ENCODE measurements at places on chromosomes 2 and 18. TPM values are rescaled to one million over a fixed set of nuclear protein-coding genes. Genes with fewer than 3 reads are reported as not detected.
A peak's percentile ranks its signal among the peaks of the same experiment; 100 is the strongest.

RRM2 gene
- 15.6 TPM for polyA plus RNA-seq

TTR gene
- polyA plus RNA-seq, result 0.15 TPM

ICOS gene
- polyA plus RNA-seq, result 1.2 TPM

SERPINB4 gene
- polyA plus RNA-seq, result not detected

UGT1A4 gene
- not detected for polyA plus RNA-seq

GRCh38 chr2:189163889-189164288, 15.7 kb downstream of the COL5A2 start:
- no peaks in the 10 kb centered on the region for H3K27me3 ChIP-seq
- H3K4me1 ChIP-seq, result no peaks in the 10 kb centered on the region
- H3K4me3 ChIP-seq, result no peak overlapping the region
- peak overlapping the region; percentile 11 for H3K27ac ChIP-seq
- no peak for DNase-seq
- H3K36me3 ChIP-seq, result no peaks in the 10 kb centered on the region

- peak; percentile 47 for DNase-seq
- H3K36me3 ChIP-seq, result no peaks in the 10 kb centered on the region
- H3K27ac ChIP-seq, result no peak overlapping the region
- no peak overlapping the region for H3K4me3 ChIP-seq
- H3K27me3 ChIP-seq, result no peaks in the 10 kb centered on the region
- peaks cover 26% of the 10 kb centered on the region for H3K4me1 ChIP-seq
These were observed 94.1 kb upstream of the OTOS start for GRCh38 chr2:240234503-240234951.

DNA sequence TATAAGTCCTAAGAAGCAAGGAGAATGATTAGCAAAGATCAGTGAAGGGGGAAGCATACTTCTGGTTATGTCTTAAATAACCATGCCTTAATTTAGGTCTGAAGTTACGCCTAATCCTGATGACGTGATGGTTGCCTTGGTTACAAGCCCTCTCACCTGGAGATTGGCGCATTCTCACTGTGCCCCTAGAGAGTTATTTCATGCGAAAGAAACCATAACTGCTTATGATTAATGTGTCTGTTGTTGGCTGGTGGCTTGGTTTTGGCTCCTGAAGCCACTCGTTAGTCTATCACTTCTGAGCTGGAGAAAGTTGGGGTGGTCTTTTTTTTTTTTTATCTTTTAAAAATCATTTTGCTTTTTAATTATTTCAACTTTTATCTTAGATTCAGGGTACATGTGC, 47.0 kb downstream of the TNFRSF11A start:
- no peak overlapping the region for H3K4me3 ChIP-seq
- no peaks in the 10 kb centered on the region for H3K36me3 ChIP-seq
- H3K27ac ChIP-seq, result no peak overlapping the region

GRCh38 chr18:63138436-63139340, 180.9 kb downstream of the BCL2 start:
- peak; percentile 84 for DNase-seq
- peak overlapping the region; percentile 80 for H3K27ac ChIP-seq

DNA sequence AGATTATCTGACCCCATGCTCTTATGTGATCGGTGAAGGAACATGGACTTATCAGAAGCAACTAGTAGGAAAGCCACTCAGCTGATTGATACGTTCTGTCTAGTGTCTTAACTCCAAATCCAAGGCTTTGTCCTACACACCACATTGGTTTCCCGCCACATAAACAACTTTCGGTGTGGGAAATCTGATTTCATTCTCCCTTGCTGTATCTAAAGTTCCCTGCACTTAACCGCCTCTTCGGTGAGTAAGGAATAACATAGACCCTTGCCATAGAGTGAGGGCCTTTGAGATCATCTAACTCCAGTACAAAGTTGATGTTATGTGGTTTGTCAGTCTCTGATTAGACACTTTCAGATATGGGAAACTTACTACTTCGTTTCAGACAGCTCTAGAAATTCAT, 538.2 kb upstream of the TNP1 start:
- H3K36me3 ChIP-seq, result no peaks in the 10 kb centered on the region
- DNase-seq, result no peak
- peak overlapping the region; percentile 10 for H3K27ac ChIP-seq
- H3K27me3 ChIP-seq, result no peaks in the 10 kb centered on the region
- H3K4me3 ChIP-seq, result no peak overlapping the region

- H3K27ac ChIP-seq, result no peak overlapping the region
- H3K36me3 ChIP-seq, result no peaks in the 10 kb centered on the region
- peak; percentile 45 for DNase-seq
- H3K27me3 ChIP-seq, result no peaks in the 10 kb centered on the region
These were observed 94.8 kb downstream of the PLB1 start for GRCh38 chr2:28590496-28591301.

DNA sequence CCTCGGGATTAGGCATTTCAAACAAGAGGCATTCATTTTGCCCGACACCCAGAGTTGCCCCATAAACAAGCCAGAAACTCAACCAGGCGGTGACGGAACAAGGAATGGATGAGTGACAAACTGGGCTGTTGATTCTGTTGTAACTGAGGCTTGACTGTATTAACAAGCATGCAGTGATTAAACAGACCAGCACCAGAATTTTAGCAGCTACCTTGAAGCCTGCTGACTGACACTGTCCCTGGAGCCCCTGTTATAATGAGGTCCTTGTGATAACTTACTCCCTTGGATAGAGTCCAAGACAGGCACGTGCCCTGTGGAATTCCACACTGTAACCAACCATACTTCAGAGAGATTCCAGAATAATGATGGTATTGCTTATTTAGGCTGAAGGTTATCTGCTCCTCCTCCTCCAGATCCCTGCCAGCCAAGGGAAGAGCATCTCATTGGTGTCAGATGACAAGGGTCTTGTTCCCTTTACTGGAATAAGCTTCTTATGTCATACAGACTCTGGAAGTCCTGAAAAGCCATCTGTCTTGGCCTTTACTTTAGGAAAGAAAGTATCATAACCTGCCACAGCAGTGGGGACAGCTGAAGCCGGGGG, 97.1 kb upstream of the RMDN2 start:
- H3K4me3 ChIP-seq, result no peak overlapping the region
- H3K4me1 ChIP-seq, result peaks cover 46% of the 10 kb centered on the region
- no peaks in the 10 kb centered on the region for H3K36me3 ChIP-seq
- H3K27me3 ChIP-seq, result no peaks in the 10 kb centered on the region
- no peak overlapping the region for H3K27ac ChIP-seq
- no peak for DNase-seq

DNA sequence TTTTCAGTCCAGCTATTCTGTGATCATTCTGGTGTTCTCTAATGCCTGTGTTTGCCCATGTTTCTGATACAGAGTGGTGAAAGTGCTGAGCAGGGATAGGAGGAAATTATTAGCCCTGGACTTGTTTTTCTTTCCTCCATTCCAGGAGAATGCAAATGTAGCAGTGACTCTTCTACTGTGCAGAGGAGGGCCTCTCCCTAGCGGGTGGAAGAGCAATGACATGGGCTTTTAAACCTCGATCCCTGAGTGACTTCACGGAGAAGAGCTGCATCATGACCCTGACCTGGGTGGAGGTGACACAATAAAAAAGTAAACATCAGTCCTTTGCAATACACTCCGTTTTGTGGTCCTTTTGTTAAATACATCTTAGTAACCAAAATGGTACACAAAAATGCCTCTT, 68.0 kb upstream of the NETO1 start:
- no peak overlapping the region for H3K27ac ChIP-seq
- no peaks in the 10 kb centered on the region for H3K27me3 ChIP-seq
- H3K4me1 ChIP-seq, result no peaks in the 10 kb centered on the region
- H3K36me3 ChIP-seq, result no peaks in the 10 kb centered on the region
- no peak for DNase-seq

DNA sequence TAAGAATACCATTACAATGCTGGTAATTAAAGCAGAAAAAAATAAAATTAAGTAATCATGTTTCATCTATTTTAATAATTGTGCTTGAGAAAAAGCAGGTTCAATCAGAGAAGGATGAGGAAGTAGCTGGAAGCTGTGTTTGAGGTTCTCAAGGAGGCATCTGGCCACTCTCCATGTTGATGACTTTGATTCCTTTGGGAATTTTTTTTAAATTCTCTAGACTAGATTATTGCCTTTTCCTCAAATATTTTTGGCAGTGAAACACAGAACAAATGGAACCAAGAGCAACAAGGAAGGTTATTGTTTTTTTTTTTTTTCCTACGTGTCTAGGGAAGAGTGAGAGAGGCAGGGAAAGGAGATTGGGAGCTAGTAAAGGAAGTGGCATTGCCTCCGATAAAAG, 99.9 kb upstream of the NRP2 start:
- H3K4me3 ChIP-seq, result no peak overlapping the region
- no peak overlapping the region for H3K27ac ChIP-seq
- no peaks in the 10 kb centered on the region for H3K36me3 ChIP-seq
- H3K27me3 ChIP-seq, result no peaks in the 10 kb centered on the region
- H3K4me1 ChIP-seq, result no peaks in the 10 kb centered on the region

DNA sequence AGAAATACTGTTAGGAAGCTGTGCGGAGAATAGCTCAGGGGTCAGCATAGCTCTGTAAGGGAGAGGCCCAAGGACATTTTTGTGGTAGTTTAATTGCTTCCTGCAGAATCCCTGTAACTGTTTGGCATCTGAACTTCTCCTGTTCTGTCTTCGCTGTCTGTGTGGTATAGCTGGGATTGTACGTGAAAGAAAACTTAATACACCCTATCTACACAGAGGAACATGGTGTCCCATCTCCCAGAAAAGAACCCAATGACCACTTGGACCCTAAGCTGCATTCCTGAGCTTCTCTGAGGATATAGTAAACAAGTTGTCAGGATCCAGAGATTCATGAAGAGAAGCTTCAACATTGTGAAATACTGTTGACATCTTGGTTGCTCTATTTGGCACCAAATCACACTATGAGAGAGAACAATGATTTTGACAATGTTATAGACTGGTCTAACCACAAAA, 81.3 kb downstream of the CDC42EP3 start:
- H3K4me3 ChIP-seq, result no peak overlapping the region
- no peaks in the 10 kb centered on the region for H3K36me3 ChIP-seq
- no peak for DNase-seq
- H3K27me3 ChIP-seq, result no peaks in the 10 kb centered on the region

GRCh38 chr2:17790536-17790935, 25.7 kb upstream of the MSGN1 start:
- no peak overlapping the region for H3K4me3 ChIP-seq
- H3K36me3 ChIP-seq, result no peaks in the 10 kb centered on the region
- DNase-seq, result no peak
- H3K27ac ChIP-seq, result no peak overlapping the region
- H3K4me1 ChIP-seq, result no peaks in the 10 kb centered on the region

- H3K36me3 ChIP-seq, result no peaks in the 10 kb centered on the region
- peaks cover 22% of the 10 kb centered on the region for H3K4me1 ChIP-seq
- DNase-seq, result no peak
- H3K27me3 ChIP-seq, result peaks cover 92% of the 10 kb centered on the region
These were observed 16.3 kb downstream of the SIX3 start for GRCh38 chr2:44957656-44958327.
